ENCODE measurements at places on chromosomes 5 and 9.
A peak's percentile ranks its signal among the peaks of the same experiment; 100 is the strongest.

DNA sequence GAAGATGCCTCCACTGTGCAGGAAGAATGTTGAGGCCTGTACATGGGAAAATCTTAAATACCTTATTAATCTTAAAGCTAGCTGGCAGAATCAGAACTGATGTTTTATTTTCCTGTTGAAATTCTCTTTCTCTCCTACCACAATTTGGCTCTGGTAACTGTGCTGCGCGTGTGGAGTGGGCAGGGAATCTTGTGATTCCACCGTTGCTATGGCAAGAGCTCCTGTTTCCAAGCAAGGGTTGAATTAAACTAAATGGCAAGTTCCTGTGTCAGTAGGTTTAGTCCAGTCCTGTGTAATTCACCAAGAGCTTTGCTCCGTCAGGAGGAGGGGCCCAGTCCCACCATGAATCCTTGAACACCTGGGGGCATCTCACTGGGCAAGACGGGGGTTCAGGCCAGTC, 36.4 kb downstream of the NXNL2 start:
- DNase-seq: no peak

DNA sequence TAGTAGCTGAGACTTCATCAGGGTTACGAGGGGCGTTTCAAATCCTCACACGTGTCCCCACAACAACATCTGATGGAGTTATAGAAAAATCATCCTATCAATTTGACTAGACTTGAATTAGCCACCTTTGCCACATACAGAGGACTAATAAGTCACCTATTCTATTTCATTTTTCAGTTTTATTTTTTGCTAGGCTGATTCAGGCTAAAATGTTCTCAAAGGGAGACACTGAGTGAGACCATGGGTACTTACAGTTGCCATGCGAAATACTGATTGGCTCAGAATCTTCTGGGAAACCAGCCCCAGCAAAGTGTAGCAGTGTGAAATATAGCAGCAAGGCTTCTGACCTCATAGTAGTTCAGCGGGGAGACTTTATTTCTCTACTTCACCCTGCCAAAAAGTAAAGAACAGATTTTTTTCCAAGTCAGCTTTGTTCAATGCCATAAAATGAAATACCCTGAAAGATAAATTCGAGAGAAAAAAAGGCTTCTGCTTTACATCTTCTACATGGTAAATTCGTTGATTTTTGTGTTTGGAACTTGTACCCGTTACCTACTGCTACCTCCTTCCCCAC, 69.9 kb downstream of the SEMA6A start:
- DNase-seq: no peak

DNA sequence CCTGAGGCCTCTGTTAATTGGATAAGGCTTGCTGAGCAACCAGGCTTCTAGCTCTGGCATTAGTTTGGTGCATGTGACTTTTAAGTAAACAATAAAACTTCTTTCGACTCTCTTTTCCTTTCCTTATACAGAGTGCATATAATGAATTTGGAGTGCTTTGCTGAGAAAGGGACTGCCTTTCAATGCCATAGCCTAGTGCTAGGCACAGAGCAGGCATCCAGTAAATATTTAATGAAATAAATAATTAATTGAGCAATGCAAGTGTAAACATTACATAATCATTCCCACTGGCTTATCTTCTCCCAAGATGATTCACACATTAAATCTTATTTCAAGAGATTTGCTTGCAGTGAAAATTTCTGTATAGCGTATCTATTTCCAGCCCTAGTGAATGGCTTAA, 74.1 kb downstream of the NMUR2 start:
- DNase-seq: no peak

DNA sequence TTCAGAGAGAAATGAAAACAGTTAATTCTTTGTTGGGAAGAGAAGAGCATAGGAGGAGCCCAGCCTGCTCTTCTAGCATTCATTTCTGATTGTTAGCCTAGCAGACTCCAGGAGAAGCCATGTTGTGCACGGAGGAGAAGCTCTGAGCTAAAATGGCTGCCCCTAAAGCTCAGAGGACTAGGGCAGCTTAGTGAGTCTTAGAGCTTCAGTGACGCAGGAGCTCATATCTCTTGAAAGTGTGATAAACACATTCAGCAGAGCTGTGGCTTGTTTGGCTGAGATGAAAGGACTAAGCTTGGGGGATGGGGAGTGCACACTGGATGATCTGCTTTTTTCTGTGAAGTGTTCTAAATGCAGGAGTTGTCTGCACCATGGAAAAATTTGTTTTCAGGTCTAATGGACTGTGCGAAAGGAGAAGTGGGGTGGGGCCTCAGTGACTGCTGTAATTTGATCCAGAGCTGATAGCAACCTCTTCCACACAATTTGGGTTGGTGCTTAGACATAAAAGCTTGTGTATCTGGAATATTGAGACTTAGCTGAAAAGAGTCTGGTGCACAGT, 58.5 kb downstream of the ZNF462 start:
- DNase-seq: peak; percentile 79

- no peak for DNase-seq
These were observed 97.6 kb downstream of the GADD45G start for GRCh38 chr9:89702401-89702800.

DNA sequence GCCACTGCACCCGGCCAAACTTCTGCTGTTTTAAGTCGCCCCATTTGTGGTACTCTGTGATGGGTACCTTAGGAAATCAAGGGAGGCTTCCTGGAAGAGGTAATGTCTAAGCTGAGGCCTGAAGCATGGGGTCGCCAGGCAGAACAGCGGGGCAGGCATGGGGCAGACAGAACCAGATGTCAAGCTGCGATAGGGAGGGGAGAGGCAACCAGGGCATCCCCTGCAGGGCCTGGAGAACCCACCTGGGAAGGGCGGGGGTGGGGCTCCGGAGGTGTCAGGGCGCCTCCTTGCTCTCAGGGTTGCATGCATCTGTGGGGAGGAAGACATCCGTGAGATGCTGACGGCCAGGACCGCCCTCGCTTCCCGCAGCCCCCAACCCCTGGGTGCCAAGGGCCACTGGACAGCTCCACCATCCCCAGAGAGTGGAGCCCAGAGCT, 2.8 kb downstream of the LCN15 start:
- DNase-seq: no peak

DNA sequence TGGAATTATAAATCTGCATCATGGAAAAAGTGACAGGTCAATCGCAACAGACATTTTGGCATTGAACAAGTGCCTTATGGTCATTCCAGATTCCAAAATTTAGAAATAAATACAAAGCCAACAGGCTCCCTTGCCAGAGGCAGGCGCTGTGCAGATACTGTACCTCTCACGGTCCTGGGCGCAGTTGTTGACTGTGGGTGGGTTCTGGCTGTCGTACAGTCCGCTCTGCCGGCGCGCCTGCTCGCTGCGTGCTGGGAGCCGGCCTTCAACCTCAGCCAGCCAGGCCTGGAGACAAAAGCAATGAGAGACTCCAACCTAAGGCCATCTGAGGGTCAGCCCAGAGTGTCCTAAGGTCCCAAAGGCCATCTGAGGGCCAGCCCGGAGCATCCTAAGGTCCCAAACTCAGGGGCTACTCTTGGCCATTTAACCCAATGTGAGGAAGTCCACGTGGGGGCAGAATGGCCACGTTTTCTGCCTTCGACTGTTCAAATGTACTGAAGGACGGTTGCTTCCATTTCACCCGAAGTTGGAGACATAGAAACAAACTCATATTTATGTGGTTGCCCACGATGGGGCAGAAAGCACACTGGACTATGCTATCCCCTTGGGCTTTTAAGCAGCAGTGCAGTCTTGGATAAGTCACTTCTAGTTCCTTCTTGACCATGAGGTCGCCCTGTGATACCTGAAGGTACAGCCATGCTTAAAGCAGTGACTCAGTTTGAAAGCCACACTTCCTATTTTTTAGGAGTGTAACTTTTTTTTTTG, 65.2 kb downstream of the USP20 start:
- no peak for DNase-seq

DNA sequence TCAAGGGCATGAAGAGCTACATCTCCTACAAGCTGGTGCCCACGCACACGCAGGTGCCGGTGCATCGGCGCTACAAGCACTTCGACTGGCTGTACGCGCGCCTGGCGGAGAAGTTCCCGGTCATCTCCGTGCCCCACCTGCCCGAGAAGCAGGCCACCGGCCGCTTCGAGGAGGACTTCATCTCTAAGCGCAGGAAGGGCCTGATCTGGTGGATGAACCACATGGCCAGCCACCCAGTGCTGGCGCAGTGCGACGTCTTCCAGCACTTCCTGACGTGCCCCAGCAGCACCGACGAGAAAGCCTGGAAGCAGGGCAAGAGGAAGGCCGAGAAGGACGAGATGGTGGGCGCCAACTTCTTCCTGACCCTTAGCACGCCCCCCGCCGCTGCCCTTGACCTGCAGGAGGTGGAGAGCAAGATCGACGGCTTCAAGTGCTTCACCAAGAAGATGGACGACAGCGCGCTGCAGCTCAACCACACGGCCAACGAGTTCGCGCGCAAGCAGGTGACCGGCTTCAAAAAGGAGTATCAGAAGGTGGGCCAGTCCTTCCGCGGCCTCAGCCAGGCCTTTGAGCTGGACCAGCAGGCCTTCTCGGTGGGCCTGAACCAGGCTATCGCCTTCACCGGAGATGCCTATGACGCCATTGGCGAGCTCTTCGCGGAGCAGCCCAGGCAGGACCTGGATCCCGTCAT, 1.4 kb downstream of the SNX18 start:
- no peak for DNase-seq

DNA sequence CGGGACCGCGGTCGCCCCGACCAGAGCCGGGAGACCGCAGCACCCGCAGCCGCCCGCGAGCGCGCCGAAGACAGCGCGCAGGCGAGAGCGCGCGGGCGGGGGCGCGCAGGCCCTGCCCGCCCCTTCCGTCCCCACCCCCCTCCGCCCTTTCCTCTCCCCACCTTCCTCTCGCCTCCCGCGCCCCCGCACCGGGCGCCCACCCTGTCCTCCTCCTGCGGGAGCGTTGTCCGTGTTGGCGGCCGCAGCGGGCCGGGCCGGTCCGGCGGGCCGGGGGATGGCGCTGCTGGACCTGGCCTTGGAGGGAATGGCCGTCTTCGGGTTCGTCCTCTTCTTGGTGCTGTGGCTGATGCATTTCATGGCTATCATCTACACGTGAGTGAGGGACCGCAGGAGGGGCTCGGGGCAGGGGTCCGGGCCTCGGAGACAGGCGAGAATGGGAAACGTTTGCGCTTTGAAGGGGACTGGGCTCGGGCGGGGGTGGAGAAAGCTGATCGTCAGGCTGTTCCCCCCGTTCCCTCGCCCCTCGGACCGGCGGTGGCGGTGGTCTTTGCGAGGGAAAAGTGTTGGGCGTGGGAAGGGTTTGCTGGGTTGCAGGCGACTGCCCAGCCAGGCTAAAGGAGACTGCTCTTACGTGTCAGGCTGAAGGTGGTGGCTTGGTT, 457 bp downstream of the UGCG start:
- no peak for DNase-seq

DNA sequence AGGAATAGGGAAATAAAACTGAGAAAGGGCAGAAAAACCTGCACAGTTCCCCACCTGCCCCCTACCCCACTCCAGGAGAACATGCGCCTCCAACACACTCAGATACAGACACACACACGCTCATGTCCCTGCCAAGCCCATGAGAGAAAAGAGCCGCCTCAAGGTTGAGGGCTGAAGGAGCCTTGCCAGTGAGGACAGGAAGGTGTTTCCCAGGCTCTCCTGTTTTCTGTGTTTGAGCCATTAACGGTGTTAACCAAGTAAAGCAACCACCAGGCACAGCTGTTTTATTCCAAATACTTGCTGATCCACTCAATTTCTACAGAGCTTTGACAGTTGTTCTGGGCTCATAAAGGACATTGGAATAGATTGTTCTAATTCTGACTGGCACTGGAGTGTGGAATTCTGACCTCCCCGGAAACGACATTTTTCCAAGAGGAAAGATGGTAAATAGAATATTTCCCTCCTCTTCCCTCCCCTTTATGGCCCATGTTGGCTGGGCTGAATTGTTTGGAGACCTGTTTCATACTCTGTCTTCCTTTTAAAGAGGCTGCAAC, 238.0 kb downstream of the DMAC1 start:
- no peak for DNase-seq

DNA sequence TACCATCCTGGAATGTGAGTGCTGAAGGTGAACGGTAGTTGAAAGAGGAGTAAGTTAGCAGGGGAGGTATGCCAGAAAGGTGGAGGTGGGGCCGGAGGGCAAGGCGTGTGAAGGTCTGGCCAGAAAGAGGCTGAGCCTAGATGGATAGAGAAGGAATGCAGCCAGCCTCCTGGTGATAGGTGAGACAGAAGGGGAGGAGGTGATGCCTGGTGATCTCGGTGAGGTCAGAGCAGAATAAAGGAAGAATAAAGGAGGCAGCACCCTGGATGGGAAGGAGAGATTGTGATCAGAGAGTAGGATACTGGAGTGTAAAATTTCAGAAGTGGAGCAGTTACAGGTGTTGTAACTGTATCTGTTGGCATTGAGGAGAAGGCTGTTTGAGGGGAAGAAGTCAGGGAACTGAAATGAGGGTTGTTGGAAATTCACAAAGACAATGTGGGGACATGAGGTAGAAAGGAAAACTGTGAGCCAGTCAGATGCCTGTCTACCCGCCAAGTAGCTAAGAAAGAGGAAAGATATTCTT, 2.0 kb downstream of the GNG10 start:
- no peak for DNase-seq

DNA sequence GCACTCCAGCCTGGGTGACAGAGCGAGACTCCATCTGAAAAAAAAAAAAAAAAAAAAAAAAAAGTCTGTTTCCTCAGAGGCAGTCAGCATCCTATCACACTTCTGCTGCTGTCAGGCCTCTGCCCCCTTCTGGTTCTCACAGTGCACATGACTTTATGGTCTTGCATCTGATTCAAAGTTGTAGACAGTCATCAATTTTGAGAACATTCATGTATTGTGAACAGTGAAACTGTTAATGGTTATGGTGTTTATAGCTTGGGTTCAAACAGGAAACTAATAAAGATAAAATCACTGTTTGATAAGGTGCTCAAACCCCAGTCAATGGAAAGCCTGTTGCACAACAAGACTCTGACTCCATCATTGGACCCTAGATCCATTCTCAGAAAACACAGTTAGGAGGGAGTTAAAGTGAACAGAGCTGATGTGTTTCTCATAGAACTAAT, 61.4 kb downstream of the FOXD1 start:
- DNase-seq: no peak

GRCh38 chr5:140672455-140673186, 755 bp downstream of the DND1 start:
- peak; percentile 22 for DNase-seq

DNA sequence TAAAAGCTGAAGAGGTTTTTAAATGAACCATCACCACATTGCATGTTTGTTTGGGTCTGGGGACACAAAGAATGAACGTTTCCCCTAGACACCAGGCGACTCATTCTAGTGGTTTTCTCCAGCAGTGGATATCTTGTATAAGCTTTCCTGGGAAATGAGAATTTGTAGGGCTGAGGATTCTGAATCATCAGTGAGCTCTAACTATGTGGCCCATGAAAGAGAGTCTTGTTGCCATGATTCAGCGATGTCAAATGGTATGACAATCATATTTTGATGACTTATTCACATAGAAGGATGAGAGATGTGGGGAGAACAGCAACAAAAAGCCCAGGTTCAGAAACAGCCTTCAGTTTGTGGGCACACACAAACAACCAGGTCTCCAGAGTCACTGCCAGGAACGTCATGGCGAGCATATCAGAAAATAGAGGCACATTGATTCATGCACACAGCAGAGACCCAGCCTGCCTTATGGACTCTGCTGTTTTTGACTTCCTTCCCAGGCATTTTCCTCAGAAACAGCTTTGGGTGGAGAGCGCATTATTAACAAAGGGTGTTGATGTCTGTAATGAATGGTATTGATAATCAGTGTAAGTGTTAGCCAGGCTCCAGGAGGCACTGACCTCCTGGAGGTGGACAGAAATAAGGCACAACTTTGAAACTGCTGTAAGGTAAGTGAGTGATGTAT, 13.3 kb downstream of the ZNF474 start:
- no peak for DNase-seq

- DNase-seq: no peak
These were observed 172.5 kb downstream of the RASEF start for GRCh38 chr9:82890401-82890800.

Measured in thyroid gland (tissue), 4 donors.